ENCODE measurements at places on chromosomes 2 and 18.

DNA sequence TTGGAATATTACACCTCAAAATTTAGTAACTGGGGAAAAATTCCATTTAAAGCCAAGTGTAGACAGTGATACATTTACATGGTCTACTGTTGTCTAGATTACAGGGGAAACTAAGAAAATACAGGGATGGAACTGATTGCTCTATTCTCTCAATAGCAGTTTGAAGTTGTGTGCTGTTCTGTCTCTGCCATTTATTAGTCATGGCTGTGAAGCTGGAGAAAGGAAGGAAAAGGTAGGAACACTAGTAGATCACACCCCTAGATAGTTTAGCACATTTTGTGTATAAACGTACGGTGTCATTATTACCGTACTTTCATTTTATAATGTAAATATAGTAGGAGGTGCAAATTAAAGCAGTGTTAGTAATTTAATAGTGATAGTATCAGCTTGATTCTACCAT, 170.5 kb downstream of the PHLPP1 start:
- DNase-seq, result no peak

DNA sequence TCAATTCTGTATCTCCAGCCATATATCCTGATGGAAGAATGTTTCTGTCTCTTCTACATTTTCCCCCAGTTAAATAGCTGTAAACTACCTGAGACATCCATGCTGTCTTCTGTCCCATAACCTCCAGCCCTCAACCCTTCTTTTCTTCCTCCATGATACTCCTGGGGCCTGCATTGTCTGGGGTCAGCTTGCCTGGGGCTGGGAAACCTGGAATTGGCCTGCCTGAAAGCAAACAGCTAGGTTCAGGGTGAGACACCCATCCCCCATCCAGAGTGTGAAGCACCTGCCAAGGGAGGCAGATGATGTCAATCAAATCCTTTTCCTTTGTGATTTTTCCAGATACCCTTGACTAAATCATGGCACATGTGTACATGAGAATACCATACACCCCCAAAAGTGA, 313.7 kb upstream of the MGAT5 start:
- DNase-seq, result no peak

GRCh38 chr2:145653553-145653952, 1133.6 kb upstream of the ZEB2 start:
- no peak for DNase-seq

DNA sequence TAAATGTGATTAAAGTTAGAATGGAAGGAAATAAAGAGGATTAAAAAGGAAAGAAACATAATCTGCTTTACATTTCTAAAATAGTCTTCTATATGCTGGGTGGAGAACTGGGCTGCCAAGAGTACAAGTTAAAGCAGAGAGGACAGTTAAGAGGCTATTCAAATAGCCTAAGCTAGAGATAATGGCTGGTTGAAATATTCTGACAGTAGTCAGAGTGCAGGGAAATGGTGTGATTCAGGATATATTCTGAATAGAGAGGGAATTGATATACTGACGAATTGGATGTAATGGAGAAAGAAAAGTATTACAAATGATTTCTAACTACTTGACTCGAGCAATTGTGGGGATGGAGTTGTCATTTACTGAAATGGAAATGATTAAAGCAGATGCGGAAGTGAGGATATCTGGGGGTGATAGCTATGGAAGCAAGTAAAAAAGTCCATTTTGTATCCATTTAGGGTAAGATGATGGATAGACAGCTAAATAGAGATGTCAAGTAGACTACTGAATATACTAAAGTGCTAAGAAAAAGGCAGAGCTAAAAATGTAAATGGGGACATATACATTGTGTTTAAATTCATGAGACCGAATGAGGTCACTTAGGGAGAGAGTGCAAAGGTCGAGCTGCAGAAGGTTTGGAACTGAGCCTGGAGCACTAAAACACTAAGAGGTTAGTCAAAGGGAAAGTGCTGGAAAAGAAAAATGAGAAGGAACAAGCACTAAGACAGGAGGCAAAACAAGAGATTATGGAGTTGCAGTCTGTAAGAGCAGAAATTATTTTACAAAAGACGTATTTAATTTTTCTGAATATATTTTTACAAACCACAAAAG, 696.8 kb downstream of the LRRTM4 start:
- DNase-seq, result no peak

DNA sequence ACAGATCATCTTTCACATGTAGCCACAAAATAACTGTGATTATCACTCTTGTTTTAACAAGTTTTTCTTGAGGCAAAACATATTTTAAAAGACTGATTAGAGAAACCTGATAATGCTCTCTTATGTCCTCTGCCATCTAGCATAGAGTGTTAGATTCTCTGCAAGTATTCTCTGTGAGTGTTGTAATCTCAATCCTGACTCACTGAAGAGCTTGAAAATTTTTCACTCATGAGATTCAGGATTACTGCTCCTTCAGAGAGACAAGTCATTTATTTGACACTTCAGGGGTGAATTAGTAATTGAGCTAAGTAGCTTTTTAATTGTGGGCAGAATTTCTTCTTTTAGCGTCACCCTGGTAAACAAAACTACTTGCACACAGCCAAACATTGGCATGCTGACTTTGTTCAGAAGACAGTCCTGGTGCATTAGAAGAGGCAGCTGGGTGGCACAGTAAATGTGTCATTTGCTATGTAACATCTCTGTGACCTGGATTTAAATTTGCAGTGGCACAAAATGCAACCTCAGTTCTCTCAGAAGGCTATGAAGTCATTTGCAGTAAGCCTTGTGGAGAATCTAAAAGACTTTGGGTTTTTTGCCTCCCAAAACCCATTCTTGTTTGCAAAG, 172.9 kb downstream of the LRP1B start:
- no peak for DNase-seq

DNA sequence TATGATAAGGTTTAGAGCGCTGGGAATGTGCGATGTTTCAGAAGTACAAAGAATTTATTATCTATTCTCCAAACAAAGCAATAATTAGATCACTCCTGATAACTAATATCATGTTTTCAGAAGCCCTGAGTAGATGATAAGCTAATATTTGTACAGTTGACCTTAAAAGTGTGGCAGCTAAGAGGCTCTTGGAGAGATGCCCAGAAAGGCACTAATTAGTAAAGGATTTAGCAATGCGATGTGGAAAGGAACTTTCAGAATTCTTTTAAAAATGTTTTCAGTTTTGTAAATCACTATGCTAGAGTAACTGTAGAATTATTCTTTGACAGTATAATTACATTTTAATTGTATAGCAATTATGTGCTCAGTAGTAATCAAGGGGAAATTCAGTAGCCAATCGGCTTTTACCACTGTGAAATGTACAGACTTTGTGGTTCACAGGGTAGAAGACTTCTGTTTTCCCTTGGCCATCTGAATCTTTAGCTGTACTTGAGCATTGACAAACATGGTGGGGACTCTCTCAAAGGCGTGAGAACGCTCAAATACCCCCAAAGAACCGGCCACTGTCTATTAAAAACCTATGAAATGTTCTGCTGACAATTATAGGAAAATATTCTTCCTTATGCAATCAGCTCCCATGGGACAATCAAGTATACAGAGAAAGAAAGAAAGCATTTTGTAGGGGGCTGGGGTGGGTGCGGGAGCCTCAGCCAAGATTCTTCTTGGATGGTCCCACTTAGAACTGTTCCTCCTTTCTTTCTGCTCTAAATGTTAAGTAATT, 262.8 kb upstream of the AGAP1 start:
- no peak for DNase-seq

- DNase-seq, result no peak
Observed at GRCh38 chr2:128292599-128293425, 25.9 kb downstream of the HS6ST1 start.

GRCh38 chr2:202172439-202173211, 65.8 kb downstream of the SUMO1 start:
- peak; percentile 59 for DNase-seq

DNA sequence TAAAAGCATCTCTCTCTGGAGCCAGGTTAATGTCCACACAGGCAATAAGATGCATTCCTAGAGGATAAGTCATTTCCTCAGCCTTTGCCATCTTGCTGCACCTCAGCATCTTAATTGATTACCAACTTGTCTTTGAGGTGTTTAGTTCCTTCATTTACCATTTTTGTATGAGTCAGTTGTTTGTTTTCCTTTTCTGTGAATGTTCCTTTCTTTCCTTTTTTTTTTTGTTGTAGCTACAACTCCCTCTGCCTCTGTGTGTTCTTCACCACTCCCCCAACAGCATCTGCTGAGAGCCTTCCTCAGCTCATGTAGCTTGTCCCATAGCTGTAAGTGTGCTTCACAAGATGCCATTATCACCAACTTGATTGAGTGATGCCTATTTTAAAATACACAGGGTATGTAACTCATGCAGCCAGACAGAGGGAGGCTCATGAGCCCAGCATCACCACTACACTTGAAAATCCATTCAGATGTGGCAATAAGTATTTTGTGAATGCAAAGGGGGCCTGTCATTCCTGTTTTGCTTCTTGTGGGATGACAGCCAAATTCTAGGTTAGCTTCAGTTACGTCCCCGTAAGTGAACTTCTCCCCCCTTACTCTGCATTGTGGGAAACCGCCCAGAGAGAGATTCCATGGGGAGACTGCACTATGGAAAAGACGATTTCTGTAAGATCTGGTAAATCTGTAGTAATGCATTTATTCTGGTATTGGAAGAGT, 315.9 kb upstream of the ZEB2 start:
- DNase-seq, result no peak

DNA sequence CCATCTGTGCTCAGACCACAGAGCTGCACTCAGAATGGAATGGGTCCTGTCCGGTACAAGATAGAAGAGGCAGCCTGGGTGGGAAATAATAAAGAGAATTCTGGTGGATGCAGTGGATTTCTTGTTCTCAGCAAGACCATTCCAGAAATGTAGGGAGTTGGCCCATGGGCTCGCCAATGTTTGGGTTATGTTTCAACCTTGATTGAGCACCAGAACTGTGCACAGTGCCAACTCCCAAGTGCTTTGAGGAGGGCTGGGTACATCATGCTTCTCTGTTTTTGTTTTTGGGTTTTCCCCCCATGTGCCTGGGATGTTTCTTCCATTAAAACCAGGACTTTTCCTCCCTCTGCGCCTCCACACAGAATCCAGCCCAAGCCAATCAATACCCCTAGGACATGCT, 304.1 kb downstream of the TNS1 start:
- DNase-seq, result no peak

DNA sequence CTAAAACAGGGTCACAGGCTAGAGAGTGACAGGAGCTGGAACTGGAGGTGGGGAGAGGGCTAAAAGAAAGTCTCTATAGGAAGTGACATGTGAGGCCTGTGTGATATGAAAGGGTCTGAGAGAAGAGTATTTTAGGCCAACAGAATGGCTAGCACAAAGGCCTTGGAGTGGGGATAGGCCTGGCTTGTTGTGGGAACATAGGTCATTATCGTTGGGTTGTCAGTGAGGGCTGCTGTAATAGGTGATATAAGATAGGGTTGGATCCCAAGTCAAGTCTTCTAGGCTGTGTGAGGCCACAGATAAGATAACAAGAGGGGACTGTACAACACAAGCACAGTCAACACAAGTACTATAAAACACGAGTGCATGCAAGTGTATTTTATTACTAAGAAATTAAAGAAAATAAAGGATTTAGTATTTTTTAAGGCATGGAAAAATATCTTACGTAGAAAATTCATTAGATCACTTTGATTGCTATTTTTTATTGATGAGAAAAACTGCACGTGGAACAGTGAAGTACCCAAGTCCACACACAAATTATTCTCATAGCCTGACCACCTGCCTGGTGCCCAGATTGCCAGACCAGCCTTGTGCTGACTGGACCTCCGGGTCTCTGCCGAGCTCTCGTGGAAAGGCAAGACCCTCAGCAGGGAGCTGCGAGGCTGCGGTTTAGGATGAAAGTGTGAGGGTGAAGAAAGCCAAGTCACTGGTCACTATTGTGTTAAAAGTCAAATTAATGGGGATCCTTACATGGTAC, 14.1 kb downstream of the LTBP1 start:
- DNase-seq, result no peak

- DNase-seq, result no peak
Observed at GRCh38 chr2:26587994-26588393, 53.2 kb downstream of the CIB4 start.

DNA sequence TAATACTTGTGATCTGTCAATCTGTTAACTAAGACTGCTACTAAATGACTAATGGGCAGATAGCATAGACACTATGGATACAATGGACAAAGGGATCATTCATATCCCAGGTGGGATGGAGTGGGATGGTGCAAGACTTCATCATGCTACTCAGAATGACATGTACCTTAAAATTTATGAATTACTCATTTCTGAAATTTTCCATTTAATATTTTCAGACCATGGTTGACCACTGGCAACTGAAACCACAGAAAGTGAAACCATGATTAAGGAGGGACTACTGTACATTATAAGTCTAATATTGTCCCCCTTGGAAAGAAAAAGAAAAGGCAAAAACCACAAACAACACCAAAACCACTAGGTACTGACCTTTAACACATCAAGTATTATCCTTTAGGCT, 247.0 kb upstream of the SYT4 start:
- no peak for DNase-seq

DNA sequence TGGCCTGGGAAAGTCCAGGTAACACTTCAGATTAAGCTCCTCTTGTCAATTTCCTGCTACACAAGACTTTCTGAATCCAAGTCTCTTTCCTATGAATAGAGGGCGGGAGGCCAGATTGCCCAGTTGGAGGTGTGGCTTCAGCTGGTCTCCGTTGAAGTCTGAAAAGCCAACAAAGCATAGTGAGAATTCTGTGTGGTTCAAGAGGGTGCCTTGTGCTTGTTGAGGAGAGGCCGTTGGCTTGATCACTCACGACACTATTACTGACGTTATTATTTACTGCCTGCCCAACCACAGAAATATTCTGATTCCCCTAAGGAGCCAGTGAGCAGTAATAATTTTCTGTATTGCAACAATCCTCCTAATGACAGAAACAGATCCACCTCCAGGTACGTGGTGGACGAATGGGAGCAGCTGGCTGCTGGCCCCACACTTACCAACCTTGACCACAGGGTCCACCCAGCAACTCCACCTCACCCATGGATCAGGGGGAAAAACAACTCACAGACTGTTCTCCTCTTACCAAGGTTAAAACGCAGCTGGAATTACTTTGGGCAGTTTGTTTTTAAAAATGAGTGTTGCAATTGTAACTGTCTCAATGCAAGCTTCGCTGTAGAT, 21.9 kb downstream of the NRP2 start:
- DNase-seq, result no peak

DNA sequence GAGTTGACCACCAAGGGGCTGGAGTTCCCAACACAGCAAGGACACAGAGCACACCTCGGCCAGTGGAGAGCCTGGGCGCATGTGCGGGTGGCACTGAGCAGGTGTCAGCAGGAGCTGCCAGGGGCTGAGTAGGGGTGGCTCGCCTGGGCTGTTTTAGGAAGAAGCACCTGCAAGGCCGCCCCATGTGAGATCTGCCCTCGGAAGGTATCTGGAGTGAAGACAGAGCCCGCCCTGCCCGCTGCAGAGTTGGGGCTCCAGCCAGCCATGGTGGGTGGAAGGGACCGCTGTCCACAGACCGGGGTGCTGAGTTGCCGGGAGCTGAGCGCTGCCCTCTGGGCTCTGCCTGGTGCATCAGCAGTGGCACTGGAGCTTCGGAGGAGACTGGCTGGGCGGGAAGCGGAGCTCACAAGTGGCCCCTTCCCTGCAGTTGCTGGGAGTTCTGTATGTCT, 35.2 kb downstream of the MTERF4 start:
- DNase-seq, result no peak

GRCh38 chr2:20614201-20615067, 36.5 kb downstream of the HS1BP3 start:
- no peak for DNase-seq

GRCh38 chr18:49733896-49734585, 79.3 kb downstream of the ACAA2 start:
- DNase-seq, result no peak
